ENCODE measurements at places on chromosomes 6 and 20. TPM values are rescaled to one million over a fixed set of nuclear protein-coding genes. Genes with fewer than 3 reads are reported as not detected.

GRCh38 chr6:140809694-140810101, 1323.0 kb upstream of the GJE1 start:
- DNase-seq = no peak

DNA sequence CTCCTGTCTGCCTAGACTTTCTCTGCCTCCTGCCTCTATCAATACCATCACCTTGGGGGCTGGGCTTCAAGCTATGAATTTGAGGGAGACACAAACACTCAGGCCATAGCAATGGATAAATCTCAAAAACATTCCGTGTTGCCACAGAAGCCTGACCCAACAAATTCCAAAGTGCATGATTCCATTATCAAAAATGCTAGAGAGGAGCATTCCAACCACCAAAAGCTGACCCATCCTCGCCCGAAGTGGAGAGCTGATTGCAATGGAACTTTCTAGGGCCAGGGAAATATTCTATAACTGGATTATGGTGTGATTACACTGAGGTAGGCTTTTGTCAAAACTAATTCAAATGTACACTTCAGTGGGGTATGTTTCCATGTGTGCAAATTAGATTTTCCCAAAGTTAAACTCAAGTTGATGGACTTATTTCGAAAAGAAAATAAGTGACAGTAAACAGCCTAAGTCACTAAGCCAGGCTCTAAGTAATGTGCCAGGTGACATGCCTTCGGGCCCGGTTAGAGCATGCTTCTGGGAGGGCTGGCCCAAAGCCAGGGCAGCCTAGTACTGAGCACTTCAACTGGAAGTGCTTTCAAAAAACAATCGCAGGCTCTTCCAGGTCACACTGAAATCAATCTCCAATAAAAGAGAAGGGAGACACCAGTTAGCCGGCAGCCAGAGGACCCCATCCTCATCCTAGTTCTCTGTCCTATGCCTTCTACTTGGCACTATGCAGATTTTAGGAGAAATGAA, 142.3 kb downstream of the TBXT start:
- no peak for DNase-seq

DNA sequence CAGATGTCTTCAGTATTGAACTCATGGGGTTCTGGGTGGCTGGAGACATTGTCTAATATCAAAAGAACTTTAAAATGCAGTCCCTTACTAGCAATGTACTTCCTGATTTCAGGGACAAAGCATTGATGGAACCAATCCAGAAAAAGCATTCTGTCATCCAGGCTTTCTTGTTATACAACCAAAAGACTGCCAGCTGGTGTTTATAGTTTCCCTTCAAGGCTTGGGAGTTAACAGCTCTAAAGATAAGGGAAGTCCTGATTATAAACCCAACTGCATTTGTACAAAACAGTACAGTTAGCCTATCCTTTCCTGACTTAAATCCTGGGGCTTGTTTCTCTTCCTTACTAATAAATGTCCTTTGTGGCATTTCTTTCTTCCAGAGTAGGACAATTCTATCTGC, 160.0 kb downstream of the COL21A1 start:
- DNase-seq = peak; percentile 77

DNA sequence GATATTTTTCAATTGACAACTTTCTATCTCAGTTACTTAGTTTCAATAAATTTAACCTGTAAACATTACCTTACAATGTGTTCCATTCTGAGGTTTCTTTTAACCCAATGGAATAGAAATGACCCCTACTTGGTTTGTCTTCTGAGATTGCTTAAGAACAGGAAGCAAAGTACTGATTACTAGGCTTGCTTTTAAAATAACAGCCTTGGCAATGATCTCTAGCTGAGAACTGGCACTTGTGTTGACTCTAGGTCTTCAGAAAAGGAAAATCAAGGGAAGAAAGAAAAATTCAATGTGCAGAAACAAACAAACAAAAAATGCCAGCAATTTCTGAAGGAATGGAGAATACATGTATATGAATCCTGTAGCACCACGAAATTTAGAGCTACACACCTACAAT, 66.1 kb downstream of the SYNE1 start:
- peak; percentile 18 for DNase-seq

Gene OPN5
- total RNA-seq = not detected

Gene SYCP2
- 3.1 TPM for total RNA-seq

Gene GGTLC1
- total RNA-seq = not detected

Gene VNN1
- not detected for total RNA-seq

Gene MLIP
- total RNA-seq = 4.4 TPM
